ENCODE measurements at places on chromosomes 11 and 22.

GRCh38 chr11:100445231-100445735 is 241.8 kb upstream of the ARHGAP42 start:
- DNase-seq: peak; percentile 75

- peak; percentile 66 for DNase-seq
These were observed 450.4 kb downstream of the MIAT start for GRCh38 chr22:27107824-27108223.

- DNase-seq: no peak
These were observed 52.1 kb downstream of the STIM1 start for GRCh38 chr11:3907590-3907989.

- DNase-seq: no peak
These were observed 81.3 kb downstream of the CLPB start for GRCh38 chr11:72352859-72353551.

DNA sequence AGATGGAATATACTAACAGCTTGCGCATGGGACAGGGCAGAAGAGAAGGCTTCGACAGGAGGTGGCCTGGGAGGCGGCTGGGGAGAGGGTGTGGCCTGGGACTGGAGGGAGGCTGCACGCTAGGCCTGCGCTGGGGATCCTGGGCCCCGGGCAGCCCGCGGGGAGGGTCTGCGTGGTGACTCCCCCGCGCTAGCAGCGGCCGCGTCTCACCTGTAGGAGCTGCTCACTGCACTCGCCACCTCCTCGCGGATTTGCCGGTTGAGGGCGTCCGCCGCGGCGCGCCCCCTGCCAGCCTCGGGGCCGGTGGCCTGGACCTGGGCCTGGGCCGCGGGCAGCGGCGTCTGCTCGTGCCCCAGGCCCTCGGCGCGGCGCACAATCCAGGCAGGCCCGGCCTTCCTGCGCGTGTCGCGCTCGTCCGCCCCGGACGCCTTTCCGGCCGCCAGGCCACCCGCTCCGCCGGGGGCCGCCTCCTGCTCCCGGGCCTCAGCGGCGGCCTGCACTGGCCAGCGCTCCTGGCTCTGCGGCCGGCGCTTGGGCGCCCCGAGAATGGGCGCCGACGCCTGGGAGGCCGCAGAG is 1.5 kb downstream of the MAP6 start:
- no peak for DNase-seq

DNA sequence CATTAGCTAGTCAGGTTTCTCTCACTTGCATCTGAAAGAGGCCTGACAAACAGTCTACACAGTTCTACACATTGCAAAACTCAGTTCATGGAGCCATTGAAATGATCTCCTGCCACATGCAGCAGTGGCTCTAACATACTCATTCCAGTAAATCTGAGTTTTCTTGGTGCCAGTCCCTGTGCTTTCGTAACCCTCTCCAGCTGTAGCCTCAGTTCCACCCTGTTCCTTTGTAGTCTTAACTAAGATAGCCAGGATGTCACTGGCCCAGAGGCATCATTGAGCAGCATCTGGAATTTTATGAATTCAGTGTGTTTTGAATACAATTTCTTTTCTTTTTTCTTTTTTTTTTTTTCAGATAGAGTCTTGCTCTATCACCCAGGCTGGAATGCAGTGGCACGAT is 37.4 kb upstream of the ZBED5 start:
- DNase-seq: no peak

- DNase-seq: no peak
These were observed 19.8 kb downstream of the MIAT start for GRCh38 chr22:26677217-26677616.

- DNase-seq: no peak
These were observed 14.6 kb downstream of the APOA4 start for GRCh38 chr11:116808262-116809175.

GRCh38 chr22:50316114-50317065 is 8.9 kb upstream of the PLXNB2 start:
- DNase-seq: no peak

DNA sequence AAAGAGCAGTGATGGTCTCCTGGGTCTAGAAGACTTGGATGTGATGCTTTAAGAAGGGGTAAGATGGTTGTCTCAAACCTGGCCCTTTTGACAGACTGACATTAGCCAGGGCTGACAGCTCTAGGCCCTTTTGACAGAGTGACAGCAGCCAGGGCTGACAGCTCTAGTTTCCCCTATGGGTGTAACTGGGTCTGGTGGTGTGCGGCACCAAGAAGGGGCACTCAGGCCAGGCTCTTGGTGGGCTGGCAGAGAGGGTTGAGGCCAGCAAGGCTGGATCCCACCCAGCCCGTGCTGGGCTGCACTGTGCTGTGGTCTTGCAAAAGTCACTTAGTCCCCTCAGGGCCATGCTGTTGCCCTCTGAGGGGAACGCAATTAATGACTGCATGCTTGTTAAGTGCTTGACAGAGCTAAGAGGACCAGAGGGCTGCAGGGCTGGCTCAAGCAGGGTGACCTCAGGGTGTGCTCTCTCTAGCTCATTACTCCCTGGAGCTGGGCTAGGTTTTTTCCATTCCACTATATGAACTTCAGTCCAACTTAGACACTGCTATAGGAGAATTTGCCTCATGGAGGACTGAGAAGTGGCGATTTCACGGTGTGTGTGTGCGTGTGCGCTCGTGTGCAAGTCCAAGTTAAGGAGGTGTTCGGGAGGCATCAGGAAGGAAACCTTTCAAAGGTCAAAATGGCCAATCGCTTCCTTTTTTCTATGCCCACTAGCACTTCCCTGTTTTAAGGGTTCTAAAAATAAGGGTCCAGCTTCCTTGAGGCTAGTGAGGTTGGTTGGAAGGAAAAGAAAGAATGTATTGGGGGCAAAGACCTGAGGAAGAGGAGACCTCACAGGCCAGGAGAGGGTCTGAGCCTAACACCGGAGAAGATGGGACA is 4.4 kb downstream of the UBASH3B start:
- DNase-seq: no peak

DNA sequence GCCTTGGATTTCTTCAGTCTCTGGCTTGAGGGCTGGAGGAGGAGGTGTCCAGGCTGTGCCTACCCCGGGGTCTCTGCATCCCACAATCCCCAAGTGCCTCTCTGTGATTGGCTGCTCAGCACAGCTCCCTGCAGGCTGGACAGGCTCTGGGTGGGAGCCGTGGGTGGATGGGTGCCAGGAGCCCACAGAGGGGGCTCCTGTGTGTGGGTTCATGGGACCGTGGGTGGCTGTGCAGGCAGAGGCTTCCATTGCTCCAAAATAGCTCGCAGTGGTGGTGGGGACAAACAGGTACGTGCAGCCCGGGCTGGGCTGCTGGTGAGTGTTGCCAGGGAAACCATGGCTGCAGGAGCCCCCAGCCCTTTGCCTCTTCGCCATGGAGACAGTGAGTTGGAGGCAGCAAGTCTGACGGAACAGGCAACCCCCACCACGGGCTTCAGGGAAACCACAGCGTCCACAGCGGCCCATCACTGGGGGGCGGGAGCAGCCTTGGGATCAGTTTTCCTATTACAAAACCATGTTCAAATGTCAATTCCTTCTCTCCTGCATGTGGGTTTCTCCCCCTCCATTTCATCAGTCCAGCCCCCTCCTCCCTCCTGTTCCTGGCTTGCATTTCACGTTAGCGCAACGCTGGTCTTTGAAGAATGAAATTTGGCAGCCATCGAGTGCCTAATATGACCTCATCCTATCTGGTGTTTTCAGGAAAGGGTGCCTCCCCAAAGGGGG is 155.2 kb downstream of the TRIM29 start:
- DNase-seq: peak; percentile 3

DNA sequence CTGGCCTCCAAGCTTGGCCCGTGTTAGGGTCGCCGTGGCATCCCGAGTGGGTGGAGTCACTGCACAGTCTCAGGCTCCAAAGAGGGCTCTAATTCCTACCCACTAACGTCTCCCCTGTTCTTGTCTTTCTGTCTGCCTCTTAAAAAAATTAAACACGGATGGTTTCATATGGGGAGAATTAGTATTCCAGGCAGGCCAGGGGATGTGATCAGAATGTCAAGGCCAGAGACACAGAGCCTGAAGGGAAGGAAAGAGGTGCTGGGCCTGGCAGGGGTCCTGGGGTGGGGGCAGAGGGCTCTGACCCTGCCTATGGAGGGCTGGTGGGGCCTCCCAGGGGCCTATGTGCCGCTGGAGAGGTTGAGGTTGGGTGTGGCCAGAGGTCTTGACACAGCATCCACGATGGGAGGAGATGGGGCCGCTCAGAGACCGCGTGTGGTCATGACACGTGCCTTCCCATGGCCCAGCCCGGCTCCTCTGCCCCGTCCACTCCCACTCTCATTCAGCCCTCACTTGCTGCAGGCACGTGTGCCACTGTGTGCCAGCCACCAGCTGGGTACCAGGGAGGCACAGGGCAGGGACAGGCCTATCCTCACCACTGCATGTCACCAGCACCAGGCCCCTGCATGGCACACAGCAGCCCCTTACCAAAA is 56.5 kb downstream of the FLRT1 start:
- DNase-seq: no peak

- no peak for DNase-seq
These were observed 11.8 kb downstream of the TBC1D10A start for GRCh38 chr22:30314915-30315314.

- DNase-seq: no peak
These were observed 173.9 kb downstream of the NAV2 start for GRCh38 chr11:19886498-19886897.

GRCh38 chr11:1450344-1450875 is 36.2 kb downstream of the MOB2 start:
- no peak for DNase-seq

All from NCI-H2029 treated with DMSO at 0.1 percent for 48 hours (cell line).